ENCODE measurements at places on chromosomes 13 and 19.

- DNase-seq: no peak
These were observed 214.1 kb downstream of the COL4A1 start for GRCh38 chr13:110092831-110093247.

- DNase-seq: no peak
These were observed 696 bp upstream of the SAMD1 start for GRCh38 chr19:14091081-14091812.

DNA sequence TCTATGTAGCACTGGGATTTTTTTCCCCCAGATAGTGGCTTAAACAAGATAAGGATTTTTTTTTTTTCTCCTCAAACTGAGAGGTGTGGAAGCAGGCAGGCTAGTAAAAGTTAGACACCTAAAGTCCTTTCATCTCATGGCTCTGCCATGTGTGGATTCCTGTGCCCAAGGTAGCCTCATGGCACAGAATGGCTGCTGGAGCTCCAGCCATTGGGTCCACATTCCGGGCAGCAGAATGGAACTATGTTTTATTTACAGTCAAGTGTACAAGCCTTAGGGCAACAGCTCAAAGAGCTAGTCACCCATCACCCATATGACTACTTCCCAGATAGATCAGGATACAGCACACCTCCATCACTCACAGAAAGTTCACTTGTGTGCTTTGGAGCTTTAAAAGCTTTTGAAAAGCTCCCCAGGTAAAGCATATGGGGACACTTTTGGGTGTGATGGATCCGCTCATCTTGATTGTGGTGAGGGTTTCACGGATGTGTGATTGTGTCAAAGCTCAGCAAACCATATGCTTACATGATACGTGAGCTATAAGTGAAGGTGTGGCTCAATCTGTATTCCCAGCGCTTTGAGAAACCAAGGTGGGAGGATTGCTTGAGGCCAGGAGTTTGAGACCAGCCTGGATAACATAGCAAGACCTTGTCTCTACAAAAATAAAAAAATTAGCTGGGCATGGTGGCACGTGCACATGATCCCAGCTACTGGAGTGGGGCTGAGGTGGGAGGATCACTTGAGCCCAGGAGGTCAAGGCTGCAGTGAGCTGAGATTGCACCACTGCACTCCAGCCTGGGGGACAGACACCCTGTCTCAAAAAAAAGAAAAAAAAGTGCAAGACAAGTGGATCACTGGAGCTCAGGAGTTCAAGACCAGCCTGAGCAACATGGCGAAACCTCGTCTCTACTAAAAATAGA lies 18.1 kb downstream of the PGLS start:
- no peak for DNase-seq

GRCh38 chr19:38841180-38841766 lies 8.5 kb downstream of the HNRNPL start:
- DNase-seq: no peak

DNA sequence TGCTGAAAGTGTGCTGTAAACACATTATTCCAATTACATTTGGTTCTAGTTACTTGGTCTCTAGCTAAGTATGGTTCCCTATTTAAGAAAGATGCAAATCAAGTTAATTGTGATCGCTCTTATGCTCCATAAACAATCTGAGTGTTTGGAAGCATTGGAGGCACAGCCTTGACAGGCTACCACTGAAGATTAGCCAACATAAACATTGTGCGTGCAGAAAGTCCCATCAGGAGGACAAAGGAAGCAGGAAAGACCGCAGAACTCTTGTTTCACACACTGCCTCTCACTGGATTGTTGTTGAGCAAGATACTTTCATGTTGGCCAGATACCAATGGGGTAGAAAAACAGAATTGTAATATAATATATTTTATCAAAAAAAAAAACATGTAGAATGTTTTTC lies 814.4 kb downstream of the EFNB2 start:
- DNase-seq: no peak

GRCh38 chr13:20848944-20849343 lies 53.6 kb downstream of the XPO4 start:
- DNase-seq: no peak

GRCh38 chr13:43742911-43743310 lies 43.9 kb downstream of the ENOX1 start:
- no peak for DNase-seq

DNA sequence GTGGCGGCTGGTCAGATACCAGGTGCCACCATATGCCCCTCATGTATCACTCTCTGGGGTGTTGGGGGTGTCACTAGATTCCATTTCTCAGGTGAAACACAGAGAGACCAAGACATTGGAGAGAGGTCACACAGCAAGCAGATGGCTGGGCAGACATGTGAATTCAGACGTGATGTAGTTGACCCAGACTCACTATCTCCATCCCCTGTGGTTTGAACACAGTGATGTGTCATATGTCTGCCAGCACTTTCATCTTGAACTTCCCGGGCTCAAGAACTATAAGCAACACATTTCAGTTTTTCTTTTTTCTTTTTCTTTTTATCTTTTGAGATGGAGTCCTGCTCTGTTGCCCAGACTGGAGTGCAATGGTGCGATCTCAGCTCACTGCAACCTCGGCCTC lies 16.1 kb upstream of the UPF1 start:
- DNase-seq: no peak

DNA sequence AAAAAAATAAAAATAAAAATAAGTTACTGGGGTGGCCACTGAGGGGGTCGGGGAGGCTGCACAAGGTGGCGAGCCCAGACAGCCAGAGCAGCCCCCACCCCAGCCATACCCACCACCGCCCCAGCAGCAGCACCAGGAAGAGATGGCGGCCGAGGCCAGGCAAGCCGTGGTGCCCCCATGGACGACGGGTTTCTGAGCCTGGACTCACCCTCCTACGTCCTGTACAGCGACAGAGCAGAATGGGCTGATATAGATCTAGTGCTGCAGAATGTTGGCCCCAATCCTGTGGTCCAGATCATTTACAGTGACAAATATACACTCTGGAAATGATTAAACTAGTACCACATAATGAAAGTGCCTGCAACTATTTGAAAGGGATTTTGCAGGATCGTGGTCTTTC lies 71.6 kb upstream of the ZDHHC20 start:
- no peak for DNase-seq

GRCh38 chr13:25196971-25197370 lies 24.9 kb upstream of the AMER2 start:
- no peak for DNase-seq

- no peak for DNase-seq
These were observed 8.2 kb upstream of the UPK1A start for GRCh38 chr19:35657904-35658700.

DNA sequence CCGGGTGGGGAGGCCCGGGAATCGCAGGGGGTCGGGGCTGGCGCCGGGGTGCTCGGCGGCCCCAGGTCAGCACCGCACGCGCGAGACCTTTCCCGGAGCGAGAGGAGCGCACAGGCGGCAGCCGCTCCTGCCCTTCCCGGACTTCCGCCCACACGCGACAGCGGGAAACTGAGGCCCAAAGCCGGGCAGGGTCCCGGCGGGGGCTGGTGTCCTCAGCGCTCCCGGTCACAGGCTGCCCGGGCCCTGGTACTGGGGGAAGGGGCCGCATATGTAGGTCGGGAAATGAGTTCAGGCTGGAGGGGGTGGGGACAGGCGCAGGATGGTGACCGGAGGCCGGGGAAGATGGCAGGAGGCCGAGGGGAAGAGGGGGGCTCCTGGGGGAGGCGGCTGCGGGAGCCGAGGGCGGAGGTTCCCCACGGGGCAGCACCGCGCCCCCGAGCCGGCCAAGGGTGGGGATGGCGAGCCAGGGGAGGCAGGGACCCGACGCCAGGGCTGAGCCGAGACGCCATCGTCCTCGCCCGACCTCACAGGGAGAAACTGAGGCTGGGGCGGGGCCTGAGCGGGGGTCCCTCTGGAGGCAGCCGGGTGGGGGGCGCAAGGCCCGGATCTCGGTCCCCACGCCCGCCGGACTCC lies 662 bp downstream of the CBARP start:
- no peak for DNase-seq

DNA sequence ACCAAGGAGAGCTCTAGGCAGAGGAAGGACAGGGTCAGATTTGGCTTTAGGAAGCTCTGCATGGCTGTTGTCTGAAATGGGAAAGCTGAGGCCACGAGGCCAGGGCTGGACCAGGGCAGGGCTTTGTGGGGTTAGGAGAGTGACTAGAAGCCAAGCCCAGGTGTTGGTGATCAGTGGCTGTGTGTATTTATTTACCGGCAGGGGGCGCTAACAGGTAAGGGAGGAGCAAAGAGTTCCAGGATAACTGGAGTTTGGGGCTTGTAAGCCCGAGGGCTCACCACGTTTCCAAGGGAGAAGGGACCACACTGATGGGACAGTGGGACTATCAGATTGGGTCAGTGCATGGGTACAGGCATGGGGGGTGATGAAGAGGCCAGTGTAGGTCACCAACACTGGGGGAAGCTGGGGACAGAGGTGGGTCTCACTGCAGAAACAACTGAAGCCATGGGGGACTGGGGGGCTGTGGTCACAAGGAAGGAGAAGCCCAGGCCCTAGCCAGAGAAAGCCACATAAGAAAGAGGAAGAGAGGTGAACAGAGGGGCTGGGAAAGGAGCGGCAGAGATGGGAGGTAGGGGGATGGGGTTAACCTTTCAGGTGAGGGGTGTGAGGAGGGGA lies 3.9 kb downstream of the TMEM147 start:
- no peak for DNase-seq

DNA sequence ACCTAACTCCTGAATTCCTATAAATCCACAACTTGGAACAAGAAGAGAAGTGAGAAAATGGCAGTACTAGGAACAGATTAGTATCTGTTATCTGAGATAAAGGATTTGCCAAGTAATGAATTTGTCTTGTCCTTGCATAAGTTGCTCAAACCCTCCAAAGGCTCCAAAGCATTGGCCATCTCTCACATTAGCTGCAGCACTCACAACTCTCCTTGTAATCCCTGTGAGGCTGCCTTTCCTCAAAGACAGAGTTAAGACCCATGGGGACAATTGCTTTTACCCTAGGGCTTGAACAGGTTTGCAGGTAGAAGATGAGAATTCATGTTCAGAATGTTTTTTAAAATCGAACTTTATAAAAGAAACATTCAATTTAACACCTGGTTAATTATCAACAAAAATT lies 1702.2 kb downstream of the EFNB2 start:
- DNase-seq: no peak
